T-helper 17 cell (primary cell): ENCODE measurements at places on chromosomes 3 and 15. TPM values are rescaled to one million over a fixed set of nuclear protein-coding genes. Genes with fewer than 3 reads are reported as not detected.

Gene RASL12
- not detected for total RNA-seq

Gene ZNF660
- 0.20 TPM for total RNA-seq

Gene ZNF80
- total RNA-seq, result 0.65 TPM

Gene FMN1
- total RNA-seq, result 18.7 TPM

Gene GRM7
- not detected for total RNA-seq

DNA sequence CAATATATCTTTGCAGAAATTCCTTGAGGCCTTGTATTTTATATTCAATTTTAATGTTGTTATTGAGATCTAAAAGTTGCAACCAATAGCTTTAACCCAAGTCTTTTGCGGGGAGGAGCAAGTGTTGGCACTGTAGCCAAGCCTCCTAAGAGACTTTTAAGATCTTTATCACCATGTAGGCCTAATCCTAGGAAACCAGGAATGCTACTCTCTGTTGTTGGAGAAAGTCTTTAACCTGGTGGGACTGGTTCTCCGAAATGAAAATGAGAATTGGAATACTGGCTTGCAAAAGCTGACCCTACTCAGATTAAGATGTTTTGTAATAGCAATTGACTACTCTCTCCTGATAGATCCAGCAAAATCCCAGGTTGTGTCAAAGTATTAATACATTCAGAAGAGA lies 25.8 kb downstream of the SHC4 start:
- DNase-seq, result no peak

- DNase-seq, result no peak
Measured at GRCh38 chr3:123853686-123854372, 30.3 kb downstream of the MYLK start.

DNA sequence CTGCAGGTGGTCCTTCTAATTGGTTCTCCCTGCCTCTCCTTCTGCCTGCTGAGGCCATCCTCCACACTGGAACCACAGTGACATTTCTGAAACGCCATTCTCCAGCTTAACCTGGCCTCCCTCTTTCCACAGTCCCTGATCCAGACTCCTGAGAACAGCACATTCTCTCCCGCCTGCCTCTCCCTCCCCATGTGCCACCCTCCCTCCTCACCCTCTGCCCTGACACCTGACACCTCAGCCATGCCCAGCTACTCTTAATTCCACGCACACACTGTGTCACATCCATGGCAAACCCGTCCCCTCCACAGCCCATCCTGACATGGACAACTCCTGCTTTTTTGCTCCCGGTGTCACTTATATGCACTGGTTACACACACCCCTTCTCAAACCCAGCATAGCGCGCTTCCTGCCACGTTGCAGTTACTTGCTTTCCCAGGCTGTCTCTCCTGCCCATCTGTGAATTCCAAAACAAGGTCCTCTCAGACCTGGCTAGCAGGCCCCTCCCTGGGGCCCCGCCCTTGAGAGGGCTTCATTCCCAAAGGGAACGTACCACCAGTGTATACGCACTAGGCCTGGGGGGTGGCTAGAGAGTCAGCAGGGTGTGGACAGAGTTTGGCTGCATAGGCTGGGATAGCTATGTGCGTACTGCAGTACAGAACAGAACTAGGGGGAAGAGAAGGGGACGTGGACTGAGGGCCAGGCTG lies 92.7 kb upstream of the BLM start:
- DNase-seq, result no peak

DNA sequence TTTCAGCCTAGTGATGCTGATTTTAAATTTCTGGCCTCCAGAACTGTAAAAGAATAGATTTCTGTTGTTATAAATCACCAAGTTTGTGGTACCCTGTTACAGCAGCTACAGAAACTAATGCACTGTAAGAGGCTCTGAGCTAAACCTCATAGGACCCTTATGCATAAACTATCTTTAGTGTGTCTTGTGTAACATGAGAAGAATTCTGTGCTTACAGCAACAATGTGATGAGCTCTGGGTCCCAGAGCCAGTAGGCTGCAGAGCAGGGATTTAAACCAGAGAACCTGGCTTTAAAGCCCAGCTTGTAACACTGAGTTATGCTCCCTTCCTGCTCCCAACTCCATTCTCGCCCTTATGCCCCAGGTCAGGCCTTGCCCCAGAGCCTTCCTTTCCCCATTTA lies 113.1 kb downstream of the THSD4 start:
- DNase-seq, result no peak
